ENCODE measurements at places on chromosomes 7 and 10. TPM values are rescaled to one million over a fixed set of nuclear protein-coding genes. Genes with fewer than 3 reads are reported as not detected.

Gene CDK5
- total RNA-seq = 15.3 TPM

Gene NKX1-2
- total RNA-seq = not detected

- DNase-seq = no peak
Observed at GRCh38 chr7:127812540-127812939, 160.5 kb downstream of the SND1 start.

GRCh38 chr7:134891262-134891695 lies 95.0 kb upstream of the AGBL3 start:
- DNase-seq = peak; percentile 65

DNA sequence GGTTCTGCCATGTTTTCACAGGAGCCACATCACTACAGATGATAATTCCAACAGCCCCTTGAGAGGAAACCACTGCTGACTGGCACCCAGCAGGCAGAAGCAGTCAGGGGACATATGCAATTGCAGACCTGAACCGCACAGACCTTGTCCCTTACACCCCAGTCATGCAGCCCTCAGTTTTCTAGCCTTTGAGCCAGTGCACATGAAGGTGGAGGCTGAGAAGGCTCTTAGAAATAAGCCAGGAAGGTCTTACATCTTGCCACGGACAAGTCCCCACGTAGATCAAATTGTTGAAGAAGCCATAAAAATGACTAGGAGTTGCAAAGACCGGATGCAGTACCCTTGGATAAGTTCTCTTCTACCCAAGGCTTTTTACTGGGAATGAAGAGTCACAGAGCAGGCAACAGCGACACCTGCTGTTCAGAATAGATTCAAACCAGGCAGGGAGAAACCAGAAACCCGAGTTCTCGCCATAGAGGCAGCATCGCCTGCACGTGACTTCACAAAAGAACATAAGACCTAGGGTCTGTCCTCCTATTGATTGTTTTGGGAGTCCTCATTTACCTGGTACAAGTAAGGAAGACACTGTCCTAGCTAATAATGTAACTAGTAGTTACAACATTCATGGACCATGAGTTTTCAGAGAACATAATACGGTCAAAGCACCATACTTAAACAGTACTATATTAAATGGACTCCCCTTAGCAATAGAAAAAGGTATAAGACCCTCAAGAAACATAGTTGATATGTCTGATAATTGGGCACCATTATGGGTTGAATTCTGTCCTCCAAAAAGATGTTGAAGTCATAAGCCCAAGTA lies 11.1 kb downstream of the STEAP1B start:
- peak; percentile 37 for DNase-seq

GRCh38 chr7:130393101-130393561 lies 12.8 kb downstream of the CPA1 start:
- no peak for DNase-seq

GRCh38 chr10:27716521-27716920 lies 29.1 kb downstream of the MKX start:
- no peak for DNase-seq
